ELR (cell line): ENCODE measurements at places on chromosomes 3 and 15.
A peak's percentile ranks its signal among the peaks of the same experiment; 100 is the strongest.

DNA sequence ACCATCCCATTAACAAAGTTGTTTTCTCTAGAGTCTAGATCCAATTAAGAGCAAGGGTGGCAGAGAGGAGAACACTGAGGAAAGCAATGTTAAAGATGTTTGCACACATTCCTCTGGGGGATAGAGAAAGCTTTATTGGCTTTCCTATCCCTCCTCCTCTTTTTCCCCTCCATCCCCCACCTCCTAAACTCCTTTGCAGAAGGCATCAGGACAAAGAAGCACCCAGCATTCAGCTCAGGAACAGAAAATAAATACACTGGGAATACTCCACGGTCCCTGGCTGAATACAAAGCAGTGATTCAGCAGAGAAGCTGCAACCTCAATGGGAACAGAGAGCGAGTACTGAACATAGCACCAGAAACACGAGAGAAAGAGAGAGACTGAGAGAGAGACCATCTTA is 21.9 kb downstream of the LSAMP start:
- DNase-seq, result no peak

GRCh38 chr3:187773233-187774184 is 28.2 kb upstream of the BCL6 start:
- no peak for DNase-seq

- DNase-seq, result no peak
These were observed 220.4 kb upstream of the GADL1 start for GRCh38 chr3:31114929-31115283.

DNA sequence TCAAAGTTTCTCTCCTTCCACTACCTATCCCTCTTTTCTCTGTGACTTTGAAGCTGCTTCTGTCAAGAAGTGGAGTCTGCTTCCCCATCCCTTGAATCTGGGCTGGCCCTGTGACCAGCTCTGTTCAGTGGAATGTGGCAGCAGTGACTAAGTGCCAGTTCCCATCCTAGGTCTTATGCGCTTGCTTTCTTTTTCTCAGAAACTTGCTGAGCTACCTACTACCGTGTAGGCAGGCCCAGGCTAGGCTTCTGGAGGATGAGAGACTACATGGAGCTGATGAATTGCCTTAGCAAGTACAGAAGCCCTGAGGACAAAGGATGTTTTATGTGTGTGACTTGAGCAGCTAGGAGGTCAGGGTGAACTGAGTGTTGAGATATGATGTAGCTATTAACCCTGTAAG is 123.2 kb downstream of the PDCD6IP start:
- no peak for DNase-seq

GRCh38 chr3:94162700-94163099 is 99.8 kb downstream of the NSUN3 start:
- DNase-seq, result peak; percentile 88
